ENCODE measurements at places on chromosomes 6 and 20.
A peak's percentile ranks its signal among the peaks of the same experiment; 100 is the strongest.

DNA sequence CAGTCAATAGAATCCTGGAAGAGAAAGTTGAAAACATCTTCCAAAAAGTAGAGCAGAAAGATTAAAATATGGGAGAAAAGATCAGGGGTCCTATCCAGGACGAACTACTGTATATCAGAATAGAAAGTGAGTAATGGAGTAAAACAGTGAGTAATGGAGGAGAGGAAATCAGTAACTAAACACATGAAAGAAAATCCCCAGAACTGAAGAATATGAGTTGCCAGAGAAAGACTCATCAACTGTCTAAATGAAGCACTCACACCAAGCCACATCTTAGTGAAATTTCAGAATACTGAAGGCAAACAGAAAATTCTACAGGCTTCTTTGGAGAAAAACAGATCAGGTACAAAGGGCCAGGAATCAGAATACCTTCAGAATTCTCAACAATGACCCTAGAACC is 14.9 kb downstream of the IL17A start:
- DNase-seq = no peak

GRCh38 chr20:51810155-51811041 is 8.1 kb upstream of the SALL4 start:
- DNase-seq = no peak

DNA sequence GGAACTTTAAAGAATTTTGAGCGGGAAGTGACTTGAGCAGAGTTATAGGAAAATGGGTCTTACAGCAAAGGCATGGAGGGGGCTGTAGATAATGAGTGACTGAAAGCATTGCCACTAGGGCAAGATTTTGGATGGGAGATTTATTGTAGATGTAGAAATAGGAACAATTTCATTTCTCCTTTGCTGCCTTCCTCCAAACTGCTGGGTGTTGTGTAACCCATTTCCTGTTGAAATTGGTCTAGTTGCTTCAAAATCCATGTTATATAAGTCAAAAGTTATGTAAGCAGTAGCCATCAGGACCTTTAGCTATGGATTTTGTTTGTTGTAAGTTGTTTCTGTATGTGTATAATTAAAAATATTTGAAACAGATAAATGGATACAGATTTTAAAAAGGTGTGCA is 11.1 kb downstream of the YWHAB start:
- no peak for DNase-seq

GRCh38 chr6:52189974-52190373 is 3.8 kb downstream of the IL17A start:
- DNase-seq = no peak

- DNase-seq = peak; percentile 99
Observed at GRCh38 chr6:32971581-32972352, 3.4 kb downstream of the BRD2 start.

GRCh38 chr20:2602746-2603145 is 49.7 kb upstream of the NOP56 start:
- DNase-seq = no peak

GRCh38 chr6:42264162-42264851 is 46.6 kb upstream of the MRPS10 start:
- no peak for DNase-seq

GRCh38 chr20:62362991-62363919 is 3.9 kb downstream of the LAMA5 start:
- no peak for DNase-seq

- DNase-seq = no peak
Observed at GRCh38 chr6:125732398-125732797, 17.0 kb upstream of the HEY2 start.

DNA sequence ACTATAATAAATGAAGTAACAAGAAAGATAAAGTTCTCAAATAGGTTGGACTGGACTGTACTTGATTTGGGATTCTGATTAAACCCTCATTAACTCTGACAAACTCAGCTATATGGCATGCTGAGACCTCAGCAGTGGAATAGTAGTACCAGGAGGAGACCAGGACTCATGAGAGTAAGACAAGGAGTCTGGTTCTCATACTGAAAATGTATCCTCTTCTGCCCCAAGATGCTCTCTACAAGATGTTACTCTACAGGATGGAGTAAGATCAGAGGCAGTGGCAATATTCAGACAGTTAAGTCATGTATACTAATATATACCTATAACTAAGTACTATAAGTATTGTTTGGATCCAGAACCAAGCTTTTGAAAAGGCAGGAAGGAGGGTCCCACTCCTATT is 31.9 kb upstream of the SYNCRIP start:
- no peak for DNase-seq

DNA sequence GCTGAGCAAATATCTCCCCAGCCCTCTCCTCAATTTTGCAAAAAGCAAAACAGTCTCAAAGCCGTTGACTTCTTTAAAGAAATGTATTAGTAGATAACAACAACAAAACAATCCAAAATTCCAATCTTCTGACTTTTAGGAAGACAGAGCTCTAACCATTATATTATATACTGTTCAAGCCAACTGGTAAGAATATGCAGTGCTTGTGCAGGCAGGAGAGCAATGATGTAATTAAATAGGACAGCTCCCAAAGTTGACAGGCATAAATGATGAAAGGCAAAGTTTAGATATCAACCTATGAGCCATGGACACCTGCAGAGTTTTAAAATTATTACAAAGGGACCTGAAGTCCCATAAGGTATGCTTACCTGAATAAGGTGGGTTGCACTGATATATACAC is 16.6 kb upstream of the CEP85L start:
- DNase-seq = no peak

DNA sequence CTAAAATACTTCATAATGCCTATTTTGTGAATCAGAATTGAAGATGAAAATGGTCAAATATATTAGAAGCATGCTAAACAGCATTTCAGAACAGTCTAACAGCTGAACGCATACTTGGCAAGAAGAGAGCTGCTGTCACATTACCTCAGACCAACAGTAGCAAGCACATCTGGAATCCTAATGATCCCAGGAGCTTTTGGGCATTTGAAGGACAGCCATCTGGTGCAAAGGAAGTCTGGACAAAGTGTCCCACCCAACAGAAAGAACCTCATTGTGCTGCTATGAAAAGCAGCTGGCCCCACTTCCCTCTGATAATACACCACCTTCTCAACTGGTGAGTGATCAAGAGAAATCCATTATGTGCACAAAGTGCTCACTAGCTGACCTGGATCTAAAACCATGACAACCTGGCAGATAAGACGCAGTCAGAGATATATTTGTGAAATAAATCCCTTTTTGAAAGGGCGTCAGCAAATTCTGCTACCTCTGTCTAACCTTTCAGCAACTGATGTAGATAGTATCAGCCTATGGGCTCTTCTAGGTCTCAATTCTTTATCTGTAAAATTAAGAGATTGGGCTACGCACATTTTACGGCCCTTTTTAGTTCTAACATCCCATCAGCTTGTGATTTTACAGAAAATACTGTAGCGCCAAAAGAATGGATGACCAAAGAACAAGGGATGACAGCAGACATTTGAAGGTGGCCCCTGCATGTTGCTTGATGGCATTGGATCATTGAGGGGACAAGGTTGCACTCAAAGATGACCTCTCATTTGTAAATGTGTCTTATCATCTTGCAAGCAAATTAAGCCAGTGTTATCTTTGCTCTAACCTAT is 78.7 kb downstream of the SGK1 start:
- DNase-seq = no peak

GRCh38 chr6:158816803-158817727 is 2.1 kb downstream of the EZR start:
- DNase-seq = peak; percentile 25

DNA sequence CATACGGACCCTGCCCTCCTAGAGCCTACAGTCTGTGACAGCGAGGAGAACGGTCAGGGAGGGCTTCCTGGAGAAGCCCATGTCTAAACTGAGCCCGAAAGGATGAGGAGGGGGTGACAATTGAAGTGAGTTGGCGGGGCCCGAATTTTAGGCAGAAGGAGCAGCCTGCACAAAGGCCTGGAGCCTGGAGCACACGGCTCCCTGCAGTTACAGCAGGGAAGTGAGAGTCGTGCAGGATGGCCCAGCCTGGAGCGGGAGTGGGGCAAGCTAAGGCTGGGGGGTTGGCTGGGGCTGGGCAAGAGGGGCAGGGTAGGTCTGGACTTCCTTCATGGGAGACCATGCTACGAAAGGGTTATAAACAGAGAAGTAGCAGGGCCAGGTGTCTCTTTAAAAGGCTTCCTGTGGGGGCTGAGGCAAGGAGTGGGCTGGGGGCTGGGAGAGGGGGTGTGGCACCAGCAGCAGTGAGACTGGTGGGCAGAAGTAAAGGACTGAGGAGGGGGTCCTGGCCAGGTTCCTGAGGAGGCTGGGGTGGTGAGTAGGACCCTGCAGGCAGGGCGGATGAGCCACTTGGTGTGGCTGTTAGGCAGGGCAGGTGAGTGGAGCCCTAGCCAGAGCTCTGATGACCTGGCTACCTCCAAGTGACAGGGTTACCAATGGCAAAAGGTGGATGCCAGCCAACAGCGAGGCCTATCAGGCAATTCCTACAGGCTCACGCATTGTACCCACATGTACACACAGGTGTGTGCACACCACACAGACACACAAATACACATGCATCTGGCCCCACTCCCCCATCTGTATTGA is 119.2 kb downstream of the MRPL14 start:
- DNase-seq = no peak

- DNase-seq = no peak
Observed at GRCh38 chr6:25250878-25251277, 28.3 kb upstream of the CARMIL1 start.

GRCh38 chr6:100809346-100809745 is 71.8 kb downstream of the ASCC3 start:
- no peak for DNase-seq

Data from midbrain (tissue), 1 donor.